Amniotic stem cell (primary cell): ENCODE measurements at places on chromosomes 1 and 21.

- DNase-seq = no peak
Observed at GRCh38 chr1:108064255-108064654, 99.3 kb upstream of the VAV3 start.

GRCh38 chr1:62514746-62515423 is 78.0 kb downstream of the USP1 start:
- no peak for DNase-seq

DNA sequence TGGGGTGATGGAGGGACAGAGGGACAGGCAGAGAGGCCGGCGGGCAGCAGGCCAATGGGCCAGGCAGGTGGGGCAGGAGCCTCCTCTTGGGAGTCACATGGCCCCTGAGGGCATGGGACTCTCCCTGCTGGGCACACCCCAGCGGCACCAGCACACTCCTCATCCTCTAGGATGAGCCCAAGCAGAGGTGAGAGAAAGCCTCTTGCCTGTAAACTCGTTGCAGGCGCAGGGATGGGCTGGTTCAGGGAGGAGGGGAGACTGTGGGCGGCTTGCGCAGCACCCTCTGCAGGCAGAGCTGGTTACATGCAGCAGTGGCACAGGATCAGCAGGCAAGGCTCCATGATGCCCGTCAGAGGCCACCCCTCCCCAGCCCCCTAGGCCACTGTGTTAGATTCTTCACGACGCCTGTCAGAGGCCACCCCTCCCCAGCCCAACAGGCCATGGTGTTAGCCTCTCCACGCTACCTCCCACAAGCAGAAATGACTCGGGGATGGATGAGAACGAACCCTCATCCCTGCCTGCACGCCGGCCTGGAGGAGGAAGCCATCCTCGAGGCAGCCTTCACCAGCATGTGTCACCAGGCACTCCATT is 209.7 kb upstream of the VAMP3 start:
- no peak for DNase-seq

- no peak for DNase-seq
Observed at GRCh38 chr1:151976015-151976343, 17.7 kb downstream of the S100A10 start.

- DNase-seq = no peak
Observed at GRCh38 chr1:55712148-55712547, 497.0 kb upstream of the USP24 start.

DNA sequence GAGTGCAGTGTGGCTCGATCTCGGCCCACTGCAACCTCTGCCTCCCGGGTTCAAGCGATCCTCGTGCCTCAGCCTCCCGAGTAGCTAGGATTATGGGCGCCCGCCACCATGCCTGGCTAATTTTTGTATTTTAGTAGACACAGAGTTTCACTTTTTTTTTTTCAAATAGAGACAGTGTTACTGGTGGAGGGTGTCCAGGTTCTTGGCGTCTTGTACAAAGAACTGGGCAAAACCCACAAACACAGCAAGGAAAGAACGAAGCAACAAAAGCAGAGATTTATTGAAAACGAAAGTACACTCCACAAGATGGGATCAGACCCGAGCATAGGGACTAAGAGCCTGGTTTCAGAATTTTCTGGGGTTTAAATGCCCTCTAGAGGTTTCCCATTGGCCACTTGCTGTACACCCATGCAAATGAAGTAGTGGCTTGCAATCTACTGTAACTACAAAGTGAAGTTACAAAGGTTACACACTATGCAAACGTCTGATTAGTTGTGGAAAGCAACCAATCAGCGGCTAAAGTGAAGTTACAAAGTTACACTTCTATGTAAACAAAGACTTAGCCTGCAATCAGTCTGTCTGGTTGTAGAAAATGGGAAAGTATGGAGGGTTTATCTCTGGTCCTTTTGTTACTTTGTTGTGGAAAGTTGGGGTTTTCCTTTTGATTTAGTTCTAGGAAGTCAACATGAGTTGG is 199.1 kb downstream of the DYRK1A start:
- no peak for DNase-seq

DNA sequence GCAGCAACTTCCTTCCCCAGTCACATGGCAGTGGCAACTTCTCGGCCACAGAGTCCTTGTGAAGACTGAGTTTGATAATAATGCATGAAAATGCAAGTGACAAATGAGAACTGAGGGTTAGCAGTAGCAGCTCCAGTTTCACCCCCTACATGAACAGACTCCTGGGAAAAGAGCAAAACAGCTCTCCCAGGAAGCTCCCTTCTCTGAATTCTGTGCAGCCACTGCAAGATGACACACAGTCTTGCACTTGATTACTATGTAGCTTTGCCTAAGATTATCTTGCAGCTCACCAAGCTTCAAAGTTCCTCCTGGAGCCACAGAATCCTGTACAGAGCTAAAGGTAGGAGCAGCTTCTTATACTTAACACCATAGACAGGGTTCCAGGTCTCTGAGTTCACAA is 4.7 kb downstream of the PGBD5 start:
- no peak for DNase-seq

DNA sequence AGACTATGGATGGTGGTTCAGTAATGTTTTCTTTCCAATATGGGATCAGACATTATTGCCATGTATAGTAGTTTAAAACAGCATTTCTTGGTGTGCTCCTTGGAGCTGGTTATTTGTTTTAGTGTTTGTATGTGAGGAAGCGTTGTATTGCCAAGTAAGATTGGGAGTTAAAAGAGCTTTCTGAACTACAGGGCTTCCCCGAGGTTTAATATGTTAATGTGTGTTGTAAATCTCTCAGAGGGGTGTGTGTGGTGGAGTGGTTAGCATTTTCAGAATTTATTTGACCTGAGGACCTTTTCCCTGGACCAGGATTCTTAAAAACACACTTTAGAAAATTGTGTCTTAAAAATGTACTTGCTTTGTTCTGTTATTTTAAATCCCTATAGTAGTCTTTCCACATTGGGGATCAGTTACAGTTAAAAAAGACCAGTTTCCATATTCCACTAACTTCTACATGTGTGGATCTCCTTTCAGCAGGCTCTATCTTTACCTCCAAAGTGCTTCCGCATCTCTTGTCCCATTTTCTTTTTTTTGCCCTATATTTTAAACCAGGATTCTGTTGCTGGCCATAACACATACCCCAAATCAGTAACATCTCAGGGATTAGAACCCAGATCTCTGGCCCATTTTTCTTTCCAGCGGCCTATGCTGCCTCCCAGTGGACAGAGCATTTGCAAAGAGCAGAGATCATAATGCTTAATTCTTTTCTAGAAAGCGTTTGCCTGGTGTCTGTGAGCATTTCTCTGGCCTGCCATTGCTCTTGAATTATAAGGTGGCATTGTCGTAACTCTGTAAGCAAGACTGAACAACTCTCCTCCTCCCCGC is 58.6 kb downstream of the PBX1 start:
- no peak for DNase-seq

DNA sequence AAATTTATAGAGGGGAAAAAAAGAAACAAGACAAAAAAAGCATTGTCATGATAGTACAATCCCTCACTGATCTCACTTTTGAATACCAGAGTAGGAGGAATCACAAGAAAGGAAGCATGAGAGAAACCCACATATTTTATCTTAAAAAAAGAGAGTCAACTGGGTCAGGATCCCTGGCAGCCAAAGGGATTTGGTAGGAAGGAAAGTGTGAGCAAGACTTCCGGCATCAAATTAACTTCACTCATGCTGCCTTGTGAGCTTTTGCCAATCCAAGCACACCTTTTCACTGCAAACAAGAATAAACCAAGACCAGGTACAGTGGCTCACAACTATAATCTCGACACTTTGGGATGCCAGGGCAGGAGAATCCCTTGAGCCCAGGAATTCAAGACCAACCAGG is 53.1 kb downstream of the SLC9C2 start:
- no peak for DNase-seq

- peak; percentile 13 for DNase-seq
Observed at GRCh38 chr21:32456497-32456918, 44.0 kb downstream of the EVA1C start.

- peak; percentile 49 for DNase-seq
Observed at GRCh38 chr1:6724517-6725141, 23.0 kb upstream of the DNAJC11 start.

DNA sequence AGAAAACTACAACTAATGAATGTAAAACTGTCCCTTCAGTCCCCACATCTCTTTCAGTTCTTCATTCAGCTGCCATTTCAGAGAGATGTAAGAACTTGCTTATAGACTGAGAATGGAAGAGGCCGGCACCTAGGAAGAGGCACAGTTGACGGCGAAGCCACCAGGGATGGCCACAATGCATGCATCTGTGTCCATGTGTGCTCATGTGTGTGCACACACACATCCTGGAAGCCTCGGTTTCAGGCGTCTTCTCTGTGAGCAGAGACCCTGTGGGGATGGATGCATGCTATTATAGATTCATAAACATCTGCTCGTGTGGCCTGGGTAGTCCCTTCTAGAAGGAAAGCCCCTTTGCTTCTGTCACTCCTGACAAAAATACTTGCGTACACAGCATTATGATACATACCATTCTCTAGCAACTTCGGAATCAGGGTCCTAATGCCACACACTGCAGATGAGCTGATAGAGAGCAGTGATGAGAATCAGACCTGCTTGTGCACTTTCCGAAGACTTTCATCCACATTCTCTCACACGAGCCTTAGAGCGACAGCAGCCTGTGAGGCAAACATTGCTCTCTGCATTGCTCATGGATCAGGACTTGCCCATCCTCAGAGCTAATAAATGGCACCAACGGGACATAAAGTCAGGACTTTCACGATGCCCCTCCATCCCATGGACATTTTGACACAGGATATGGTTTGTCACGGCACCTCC is 12.4 kb upstream of the GPR61 start:
- DNase-seq = no peak

DNA sequence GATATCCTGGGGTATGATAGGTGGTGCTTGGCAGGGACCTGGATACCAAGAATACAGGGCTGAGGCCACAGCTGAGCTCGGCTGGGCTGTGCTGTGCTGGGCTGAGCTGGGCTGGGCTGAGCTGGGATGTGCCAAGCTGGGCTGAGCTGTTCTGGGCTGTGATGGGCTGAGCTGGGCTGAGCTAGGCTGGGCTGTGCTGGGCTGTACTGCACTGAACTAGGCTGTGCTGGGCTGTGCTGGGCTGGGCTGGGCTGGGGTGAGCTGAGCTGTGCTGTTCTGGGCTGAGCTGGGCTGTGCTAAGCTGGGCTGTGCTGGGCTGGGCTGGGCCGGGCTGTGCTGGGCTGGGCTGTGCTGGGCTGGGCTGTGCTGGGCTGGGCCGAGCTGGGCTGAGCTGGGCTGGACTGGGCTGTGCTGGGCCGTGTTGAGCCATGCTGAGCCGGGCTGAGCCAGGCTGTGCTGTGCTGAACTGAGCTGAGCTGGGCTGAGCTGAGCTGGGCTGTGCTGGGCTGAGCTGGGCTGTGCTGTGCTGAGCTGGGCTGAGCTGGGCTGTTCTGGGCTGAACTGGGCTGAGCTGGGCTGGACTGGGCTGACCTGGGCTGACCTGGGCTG is 94.7 kb upstream of the ACTRT2 start:
- no peak for DNase-seq

GRCh38 chr1:237562242-237562823 is 328.4 kb downstream of the ZP4 start:
- peak; percentile 74 for DNase-seq

- DNase-seq = no peak
Observed at GRCh38 chr1:94989911-94990473, 63.1 kb upstream of the CNN3 start.

DNA sequence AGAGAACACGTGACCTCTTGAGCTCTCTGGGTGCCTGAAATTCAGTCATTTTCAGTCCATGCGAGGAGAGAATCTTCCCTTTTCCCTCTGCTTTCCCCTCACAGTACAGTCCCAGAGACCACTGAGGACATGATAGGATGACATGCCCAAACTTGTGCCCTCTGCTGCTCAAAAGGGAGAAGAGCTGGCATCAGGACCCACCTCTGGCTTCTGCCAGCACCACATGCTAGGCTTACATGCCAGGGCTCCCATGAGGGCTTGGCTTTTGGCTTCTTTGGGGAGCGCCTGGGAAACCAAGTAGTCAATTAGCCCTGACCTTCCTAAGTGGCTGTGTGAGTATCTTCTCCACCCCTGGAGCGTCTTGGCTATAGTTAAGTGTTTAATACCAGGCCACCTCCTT is 13.8 kb upstream of the KCNQ4 start:
- no peak for DNase-seq

- DNase-seq = no peak
Observed at GRCh38 chr21:32816261-32816660, 44.7 kb upstream of the PAXBP1 start.

DNA sequence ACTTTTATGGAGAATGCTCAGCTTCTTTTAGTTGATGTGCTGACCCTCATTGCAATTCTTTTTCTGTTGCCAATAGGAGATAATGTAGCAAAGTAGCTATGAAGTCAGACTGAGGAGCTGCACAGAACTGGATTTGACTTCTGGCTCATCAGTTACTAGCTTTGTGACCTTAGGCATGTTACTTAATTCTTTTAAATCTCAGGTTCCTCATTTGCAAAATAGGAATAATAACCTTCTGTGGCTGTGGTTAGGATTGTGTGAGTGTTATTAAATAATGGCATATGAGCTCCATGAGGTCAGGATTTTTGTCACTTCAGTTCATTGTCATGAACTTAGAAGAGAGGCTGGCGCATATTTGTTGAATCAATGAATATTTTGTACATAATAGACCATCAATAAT is 237.6 kb upstream of the SGIP1 start:
- DNase-seq = no peak

DNA sequence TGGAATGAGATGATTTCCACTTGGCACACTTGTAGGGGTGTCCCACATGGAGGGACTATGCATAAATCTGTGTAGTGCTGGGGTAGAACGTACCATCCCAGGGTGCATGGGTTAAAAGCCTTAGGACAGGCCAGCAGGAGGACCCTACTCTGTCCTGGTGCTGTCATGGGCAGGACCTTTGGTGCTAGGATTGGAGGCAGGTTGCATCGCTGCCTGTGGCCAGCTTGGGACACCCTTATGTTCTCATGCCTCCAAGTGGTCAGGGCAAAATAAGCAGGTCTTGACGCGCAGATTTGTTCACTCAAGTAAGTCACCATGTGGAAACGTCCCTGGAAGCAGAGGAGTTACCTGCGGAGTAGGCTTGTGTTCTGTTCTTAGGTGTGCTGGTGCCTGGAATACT is 49.5 kb upstream of the RAB3GAP2 start:
- no peak for DNase-seq

DNA sequence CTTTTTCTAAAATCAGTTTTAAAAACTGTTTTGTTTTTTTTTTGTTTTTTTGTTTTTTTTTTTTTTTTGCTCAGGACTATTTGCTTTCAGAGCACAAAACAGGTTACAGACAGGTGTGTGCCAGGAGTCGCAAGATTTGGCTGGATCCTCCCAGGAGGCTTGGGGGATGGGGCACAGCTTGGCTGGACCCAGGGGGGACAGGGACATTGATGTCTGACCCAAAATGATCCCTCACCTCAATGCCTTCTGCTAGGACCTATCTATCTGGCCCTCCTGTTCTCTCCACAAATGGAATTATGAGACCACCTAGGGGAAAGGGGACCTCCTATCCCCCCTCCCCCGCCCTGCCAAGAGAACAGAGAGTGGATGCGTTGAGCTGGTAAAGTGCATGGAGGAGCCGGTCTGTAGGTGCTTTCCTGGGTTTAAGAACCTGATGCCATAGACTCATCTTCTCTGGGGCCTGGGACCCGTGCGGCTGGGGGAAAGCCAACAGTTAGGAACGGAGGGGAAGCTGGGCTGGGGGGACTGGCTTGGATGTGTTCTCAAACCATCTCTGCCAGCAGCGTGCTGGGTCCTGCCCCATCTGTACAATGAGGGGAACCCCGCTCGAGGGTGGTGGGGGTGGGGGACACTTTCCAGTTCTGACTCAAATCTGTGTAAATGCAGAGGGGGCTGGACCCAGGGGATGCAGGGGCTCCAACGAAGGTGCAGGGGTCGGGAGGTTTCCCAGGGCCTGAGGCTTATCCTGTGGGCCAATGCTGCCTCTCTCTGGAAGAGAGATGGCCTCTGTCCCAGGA is 28.9 kb downstream of the RUNX3 start:
- no peak for DNase-seq
